Stomach (tissue), 19 donors: ENCODE measurements at places on chromosomes 4 and X. TPM values are rescaled to one million over a fixed set of nuclear protein-coding genes. Genes with fewer than 3 reads are reported as not detected.

DNA sequence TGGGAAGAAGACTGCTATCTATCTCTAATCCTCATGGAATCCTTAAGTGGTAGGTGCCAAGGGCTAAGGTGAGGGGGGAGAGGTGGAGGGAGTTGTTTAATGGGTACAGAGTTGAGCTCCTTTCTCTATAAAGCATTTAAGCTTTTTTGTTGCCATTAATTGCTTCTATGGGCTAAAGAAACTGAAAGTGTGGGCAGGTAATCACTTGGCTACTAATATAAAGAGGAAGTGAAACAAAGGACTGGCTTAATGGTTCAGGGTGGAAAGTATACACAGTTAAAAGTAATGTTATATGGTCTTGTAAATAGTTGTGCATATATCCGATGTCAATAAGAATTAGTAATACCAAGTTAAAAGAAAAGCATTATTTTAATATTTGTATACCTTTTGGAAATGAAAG lies 83.9 kb downstream of the POLA1 start:
- H3K4me3 ChIP-seq, result no peak overlapping the region
- H3K4me1 ChIP-seq, result no peaks in the 10 kb centered on the region
- H3K27me3 ChIP-seq, result no peaks in the 10 kb centered on the region
- DNase-seq, result no peak

DNA sequence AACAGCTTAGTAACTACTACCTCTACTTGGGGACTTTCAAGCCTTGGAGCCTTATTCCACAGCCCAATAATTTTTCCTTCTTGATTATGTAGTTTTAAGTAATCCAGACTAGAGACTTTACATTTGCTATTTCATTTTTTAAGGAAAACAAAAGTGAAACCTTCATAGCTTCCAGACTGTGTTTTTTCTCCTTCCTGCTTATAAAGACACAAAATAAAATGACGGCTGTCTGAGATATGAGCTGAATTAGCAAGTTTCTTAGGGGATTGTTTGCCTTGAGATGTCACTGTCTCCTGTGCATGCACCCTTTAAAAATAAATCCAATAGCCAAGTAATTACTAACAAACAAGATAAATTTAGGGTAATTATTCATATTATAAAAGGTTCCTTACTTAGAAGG lies 78.8 kb upstream of the PACRGL start:
- H3K27me3 ChIP-seq, result no peaks in the 10 kb centered on the region
- no peak for DNase-seq
- H3K27ac ChIP-seq, result no peak overlapping the region
- no peak overlapping the region for H3K4me3 ChIP-seq

DNA sequence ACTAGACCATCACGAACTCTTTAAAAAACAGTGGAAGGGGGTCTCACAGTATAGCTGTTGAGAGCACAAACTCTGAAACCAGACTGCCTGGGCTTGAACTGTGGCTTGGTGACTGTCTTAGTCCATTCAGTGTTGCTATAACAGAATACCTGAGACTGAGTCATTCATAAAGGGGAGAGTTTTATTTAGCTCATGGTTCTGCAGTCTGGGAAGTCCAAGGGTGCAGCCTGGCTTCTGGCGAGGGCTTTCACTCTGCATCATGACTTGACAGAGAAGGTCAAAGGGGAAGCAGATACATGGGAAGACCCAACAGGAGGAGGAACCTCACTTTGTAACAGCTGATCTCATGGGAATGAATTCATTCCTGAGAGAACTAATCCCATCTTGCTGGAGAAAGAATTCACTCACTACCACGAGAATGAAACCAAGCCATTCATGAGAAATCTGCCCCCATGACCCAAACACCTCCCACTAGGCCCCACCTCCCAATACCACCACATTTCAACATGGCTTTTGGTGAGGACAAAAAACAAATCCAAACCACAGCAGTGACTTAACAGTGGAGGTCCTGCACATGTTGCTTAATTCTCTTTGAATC lies 116.7 kb upstream of the STOX2 start:
- no peaks in the 10 kb centered on the region for H3K4me1 ChIP-seq
- H3K27me3 ChIP-seq, result no peaks in the 10 kb centered on the region
- no peaks in the 10 kb centered on the region for H3K36me3 ChIP-seq
- H3K4me3 ChIP-seq, result no peak overlapping the region
- no peak overlapping the region for H3K27ac ChIP-seq
- DNase-seq, result no peak

GRCh38 chr4:40933272-40934053 lies 183.7 kb downstream of the NSUN7 start:
- no peaks in the 10 kb centered on the region for H3K27me3 ChIP-seq
- no peak overlapping the region for H3K4me3 ChIP-seq
- DNase-seq, result no peak
- peaks cover 27% of the 10 kb centered on the region for H3K36me3 ChIP-seq

The SORBS2 gene
- polyA plus RNA-seq, result 23.8 TPM

DNA sequence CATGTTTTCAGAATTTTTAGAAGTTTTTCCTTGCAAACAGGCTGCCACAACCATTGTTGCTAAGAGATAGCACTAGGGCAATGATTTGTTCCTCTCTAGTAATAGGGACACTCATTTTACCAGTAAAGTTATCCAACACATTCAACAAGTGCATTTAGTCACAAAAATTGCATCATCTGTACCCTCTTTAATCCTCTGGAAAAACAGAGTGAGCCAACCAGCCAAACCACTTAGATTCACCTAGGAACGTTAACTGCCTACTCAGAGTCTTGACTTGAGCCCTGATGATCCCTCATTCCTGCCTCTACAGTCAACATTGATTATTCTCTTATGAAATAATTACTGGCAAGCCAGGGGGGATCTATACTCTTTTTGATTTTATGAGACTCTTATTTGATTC lies 17.0 kb upstream of the ADGRA3 start:
- DNase-seq, result no peak
- no peaks in the 10 kb centered on the region for H3K27me3 ChIP-seq
- H3K4me3 ChIP-seq, result no peak overlapping the region

The FRAS1 gene
- 0.65 TPM for polyA plus RNA-seq

The DCLK2 gene
- polyA plus RNA-seq, result 0.61 TPM

DNA sequence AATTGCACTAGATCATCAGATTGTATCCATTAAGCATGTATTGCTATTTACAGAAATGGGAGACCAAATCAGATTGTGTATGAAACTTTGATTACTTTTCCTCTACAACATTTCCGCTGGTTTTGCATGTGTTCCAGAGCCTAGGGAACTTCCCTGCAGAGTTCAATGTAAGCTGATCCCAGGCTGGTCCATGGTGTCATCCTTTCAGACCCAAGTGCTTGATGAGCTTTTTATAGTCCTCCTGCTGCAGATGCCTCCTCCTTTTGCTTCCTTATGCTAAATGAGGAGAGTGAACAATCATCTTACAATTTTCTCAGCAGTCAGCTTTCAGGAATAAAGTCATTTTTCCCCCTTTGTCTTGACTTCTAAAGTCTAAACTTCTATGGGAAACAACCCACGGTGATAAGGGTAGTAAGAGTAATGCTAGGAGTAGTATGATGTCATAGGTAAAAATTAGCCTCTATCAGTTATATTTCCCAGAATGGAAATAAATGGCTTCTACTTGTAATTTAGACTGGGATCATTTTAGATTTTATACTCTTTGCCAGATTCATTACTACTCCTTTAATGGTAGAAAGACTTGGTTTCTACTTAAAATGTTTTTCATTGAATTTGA lies 55.1 kb upstream of the SLC4A4 start:
- no peak for DNase-seq
- no peak overlapping the region for H3K4me3 ChIP-seq
- no peak overlapping the region for H3K27ac ChIP-seq
- H3K27me3 ChIP-seq, result no peaks in the 10 kb centered on the region
- H3K4me1 ChIP-seq, result peaks cover 22% of the 10 kb centered on the region

DNA sequence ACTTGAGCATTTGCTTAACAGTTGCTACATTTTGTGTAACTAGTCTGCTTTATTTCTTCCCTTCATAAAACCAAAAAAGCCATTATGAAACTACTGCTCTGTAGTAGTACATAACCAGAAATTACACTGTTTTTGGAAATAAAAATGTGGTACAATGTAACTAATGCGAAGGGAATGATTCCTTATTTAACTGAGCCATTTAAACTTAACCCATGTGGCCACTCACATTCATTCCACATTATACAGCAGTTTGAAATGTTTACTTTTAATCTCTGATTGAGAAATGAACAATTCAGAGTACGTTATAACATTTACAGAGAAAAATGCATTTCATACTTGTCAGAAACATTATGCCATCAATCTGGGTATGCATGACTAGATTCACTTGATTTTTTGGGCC lies 94.2 kb downstream of the NYX start:
- DNase-seq, result no peak
- no peaks in the 10 kb centered on the region for H3K4me1 ChIP-seq
- no peaks in the 10 kb centered on the region for H3K27me3 ChIP-seq
- no peak overlapping the region for H3K4me3 ChIP-seq
- H3K36me3 ChIP-seq, result no peaks in the 10 kb centered on the region

DNA sequence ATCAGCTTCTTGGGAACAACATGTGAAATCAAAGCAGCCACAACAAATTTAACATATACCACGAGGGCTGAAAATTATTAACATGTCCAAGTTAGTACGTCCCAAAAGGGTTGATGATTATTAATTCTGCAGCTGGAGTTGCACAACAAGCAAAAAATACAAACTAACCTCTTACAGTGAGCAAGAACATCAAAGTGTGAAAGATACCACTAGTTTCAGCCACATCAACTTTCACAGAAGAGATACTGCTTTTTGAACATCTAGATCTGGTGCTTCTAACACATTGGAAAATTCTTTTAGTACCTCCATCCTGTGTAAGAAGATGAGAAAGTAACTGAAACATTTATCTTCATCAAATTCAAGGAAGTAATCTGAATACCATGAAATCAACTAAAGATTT lies 334.1 kb downstream of the PCDH7 start:
- H3K27ac ChIP-seq, result no peak overlapping the region
- no peak overlapping the region for H3K4me3 ChIP-seq
- H3K36me3 ChIP-seq, result no peaks in the 10 kb centered on the region
- DNase-seq, result no peak

- H3K4me1 ChIP-seq, result no peaks in the 10 kb centered on the region
- no peaks in the 10 kb centered on the region for H3K27me3 ChIP-seq
- no peaks in the 10 kb centered on the region for H3K36me3 ChIP-seq
- DNase-seq, result no peak
- H3K27ac ChIP-seq, result no peak overlapping the region
- no peak overlapping the region for H3K4me3 ChIP-seq
These were observed 42.4 kb upstream of the TMPRSS11B start for GRCh38 chr4:68287704-68288392.
